ENCODE measurements at places on chromosomes 11 and 22.

DNA sequence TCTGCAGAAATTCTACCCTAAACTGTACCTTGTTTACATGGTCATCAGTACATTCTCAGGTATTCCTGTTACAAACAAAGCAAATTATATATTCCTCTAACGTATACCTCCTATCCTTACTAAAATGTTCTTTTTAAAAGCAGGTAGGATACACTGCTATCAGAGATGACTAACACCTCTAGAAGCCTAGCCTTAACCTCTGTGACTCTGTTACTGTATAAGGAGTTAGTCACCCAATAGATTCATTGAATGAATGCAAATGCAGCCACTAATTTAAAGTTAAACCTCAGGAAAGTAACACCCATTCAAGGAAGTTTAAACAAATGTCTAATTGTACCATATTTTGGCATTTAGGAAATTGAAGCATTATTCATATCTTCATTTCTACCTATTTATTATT, 82.2 kb downstream of the FCHSD2 start:
- no peak for DNase-seq

DNA sequence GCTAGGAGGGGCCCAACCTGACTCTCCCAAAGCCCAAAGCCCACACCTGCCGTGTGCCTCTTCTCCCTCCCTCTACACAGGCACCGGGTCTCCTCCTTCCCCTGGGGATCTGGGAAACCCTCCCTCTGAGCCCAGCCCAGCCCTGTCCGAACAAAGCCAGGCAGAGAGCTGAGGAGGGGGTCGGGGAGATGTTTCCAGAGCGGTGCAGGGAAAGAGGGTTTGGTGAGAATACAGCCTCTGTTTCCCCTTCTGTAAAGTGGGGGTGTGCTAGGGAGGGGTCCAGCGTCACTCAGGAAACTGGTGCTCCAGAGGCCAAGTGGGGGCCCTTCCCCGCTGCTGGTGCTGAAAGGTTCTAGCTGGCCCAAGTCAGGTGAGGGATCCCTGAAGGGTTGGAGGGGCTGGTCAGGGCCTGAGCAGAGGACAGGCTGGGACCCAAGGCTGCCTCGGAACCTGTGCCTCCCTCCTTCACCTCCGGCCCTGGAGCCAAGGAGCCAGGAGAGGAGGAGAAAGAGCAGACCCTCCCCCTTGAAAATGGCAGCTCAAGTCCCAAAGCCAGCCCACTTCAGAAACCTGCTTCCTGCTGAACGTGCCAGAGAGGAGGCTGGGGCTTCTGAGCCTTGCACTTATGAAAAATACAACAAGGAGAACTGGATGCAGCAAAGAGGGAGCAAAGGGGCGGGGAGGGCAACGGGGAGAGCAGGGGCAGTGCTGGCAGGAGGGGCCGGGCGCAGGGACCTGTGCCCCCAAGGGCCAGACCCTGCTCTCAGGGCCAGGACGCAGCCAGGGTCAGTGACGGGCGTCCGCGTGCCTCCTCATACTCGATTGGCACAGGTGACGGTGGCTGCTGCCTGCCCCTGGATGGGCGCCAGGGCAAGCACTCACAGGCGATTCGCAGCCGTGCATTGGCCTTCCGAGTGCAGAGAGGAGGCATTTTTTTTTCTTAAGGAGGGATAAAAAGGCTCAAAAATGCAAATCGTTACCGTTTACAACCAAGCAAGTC, 43.2 kb downstream of the MACROD1 start:
- DNase-seq: no peak

DNA sequence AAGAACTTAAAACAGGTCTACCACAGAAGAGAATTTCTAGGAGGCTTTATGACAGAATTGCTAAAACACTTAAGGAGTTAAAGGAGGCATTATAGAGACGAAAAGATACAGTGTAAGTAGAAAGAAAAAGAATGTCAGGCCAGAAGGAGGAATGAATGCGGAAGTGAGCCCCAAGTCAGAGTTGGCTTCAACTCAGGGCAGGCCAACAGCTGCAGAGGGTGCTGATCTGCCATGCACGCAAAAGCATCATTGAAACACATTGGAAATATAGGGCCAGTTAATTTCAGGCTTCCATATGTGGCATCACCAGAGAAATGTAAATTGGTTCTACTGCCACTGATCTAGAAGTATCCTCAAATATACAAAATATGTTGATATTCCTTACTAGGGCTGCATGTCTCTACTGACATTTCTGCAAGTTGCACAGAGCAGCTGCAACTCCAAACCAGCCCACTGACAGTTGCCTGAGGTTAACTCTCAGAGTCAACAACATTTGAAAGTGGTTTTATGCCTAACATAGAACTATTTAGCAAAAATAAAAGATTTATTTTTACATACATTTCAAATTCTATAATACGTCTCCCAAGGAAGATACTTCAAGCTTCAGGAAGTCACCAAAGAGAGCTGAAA, 324.1 kb downstream of the C11orf87 start:
- DNase-seq: no peak

DNA sequence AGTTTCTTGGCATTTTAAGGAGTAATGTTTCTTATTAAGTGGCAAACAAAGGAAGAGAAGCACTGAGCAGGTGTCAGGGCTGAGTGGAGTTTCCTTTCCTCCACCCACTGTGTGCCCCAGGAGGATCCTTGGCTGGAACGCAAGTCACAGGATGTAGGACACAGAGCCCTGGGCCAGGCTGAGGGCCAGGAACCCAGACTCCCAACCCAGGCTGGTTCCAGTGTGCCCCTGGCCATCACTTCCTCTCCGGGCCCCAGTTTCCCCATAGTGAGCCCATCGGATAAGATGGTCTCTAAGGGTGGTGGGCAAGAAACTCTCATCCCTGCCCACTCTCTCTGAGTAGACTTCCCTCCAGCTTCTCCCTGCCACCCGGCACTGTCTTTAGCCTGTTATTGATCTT, 45.3 kb downstream of the LMO1 start:
- no peak for DNase-seq

- DNase-seq: no peak
Observed at GRCh38 chr11:113578033-113578380, 102.8 kb upstream of the DRD2 start.

DNA sequence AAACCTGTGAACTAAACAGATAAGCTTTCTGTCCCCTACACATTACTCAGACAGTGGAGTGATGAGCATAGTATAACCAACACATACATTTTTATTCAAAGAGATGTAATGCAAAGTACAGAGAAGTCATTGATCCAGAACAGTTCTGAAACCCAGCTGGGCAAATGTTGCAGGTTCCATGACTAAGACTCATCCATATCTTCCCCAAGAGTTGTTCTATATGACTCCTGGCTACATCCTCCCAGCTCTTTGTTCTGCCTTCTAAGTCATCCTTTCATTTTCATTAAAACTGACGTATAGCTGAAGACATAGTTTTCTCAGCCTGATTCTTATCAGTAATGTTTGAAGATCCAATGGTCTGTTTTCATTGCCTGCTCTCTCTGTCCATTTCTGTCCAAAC, 47.3 kb downstream of the PLAAT5 start:
- no peak for DNase-seq

DNA sequence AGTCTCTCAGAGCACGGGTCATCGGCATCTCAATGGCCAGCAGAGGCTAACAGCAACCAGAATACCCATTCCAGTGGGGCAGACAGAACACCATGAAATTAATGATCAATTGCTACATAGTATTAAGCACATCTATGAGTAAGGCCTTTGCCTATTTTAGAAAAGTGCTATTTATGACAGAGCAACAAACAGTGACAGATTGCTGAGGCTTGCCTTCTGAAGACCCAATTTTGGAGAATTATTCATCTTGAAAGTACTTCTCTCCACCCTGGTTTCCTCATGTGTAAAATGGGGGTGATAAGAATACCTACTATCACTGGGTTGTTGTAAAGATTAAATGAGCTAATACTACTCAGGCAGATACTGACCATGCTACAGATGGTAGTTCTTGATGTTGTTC, 232.7 kb downstream of the TENM4 start:
- no peak for DNase-seq

- DNase-seq: no peak
Observed at GRCh38 chr11:72114570-72114969, 2.1 kb upstream of the ANAPC15 start.

DNA sequence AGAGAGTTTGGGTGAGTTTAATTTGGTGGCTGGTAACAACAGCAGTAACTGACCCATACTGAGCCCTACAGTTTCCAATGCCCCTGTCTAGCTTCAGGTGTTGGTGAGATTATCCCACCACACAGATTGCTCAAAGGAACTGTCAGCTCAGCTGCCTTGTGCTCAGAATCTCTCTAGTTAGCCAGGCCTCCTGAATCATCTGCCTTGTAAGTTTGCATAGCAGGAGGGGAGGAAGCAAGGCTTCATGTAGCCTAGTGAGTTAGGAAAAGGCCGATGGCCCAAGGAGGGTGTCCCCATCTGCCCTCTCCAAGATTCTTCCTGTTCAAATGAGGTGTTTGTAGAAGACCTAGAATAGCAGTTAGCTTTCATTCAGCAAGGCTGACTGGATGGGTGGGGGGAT, 74.3 kb downstream of the MICAL2 start:
- DNase-seq: no peak

GRCh38 chr11:73154178-73154577, 12.1 kb upstream of the FCHSD2 start:
- DNase-seq: no peak

- DNase-seq: peak; percentile 23
Observed at GRCh38 chr11:47186076-47186699, at the start of gene PACSIN3. TSS of gene PACSIN3 (minus strand) at chr11:47186434. CDS start at chr11:47182727, 3,707 bp downstream.

DNA sequence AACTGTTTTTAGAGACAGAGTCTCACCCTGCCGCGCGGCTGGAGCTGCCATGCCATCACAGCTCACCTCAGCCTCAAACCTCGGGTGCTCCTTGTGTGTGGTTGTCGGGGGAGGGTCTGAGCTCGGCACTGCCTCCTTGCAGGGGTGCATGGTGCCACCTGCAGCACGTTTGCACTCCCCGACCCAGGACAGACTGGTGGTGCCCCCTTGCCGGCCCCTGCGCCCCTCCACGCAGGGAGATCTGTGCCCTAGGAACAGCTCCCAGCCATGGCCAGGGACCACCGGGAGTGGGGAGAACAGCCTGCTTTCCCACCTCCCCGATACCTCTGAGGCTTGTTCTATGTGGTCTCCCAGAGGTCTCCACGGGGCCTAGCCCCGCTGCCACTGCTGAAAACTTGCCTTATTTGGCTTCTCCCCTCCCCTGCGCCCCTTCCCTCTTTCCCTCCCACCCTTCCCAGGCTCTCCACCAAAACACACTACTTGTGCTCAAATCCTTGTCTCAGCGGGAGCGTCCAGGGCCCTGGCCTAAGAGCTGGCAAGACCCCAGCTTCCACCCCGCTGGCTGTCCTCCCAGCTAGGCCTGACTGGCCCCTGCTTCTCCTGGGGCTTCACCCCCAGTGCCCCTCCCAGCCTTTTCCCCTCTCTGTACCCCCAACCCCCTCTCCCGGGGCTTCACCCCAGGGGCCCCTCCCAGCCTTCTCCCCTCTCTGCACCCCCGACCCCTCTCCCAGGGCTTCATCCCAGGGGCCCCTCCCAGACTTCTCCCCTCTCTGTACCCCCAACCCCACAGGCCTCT, 13.4 kb upstream of the TPCN2 start:
- no peak for DNase-seq

- DNase-seq: no peak
Observed at GRCh38 chr11:73366265-73366610, 10.0 kb upstream of the RELT start.

DNA sequence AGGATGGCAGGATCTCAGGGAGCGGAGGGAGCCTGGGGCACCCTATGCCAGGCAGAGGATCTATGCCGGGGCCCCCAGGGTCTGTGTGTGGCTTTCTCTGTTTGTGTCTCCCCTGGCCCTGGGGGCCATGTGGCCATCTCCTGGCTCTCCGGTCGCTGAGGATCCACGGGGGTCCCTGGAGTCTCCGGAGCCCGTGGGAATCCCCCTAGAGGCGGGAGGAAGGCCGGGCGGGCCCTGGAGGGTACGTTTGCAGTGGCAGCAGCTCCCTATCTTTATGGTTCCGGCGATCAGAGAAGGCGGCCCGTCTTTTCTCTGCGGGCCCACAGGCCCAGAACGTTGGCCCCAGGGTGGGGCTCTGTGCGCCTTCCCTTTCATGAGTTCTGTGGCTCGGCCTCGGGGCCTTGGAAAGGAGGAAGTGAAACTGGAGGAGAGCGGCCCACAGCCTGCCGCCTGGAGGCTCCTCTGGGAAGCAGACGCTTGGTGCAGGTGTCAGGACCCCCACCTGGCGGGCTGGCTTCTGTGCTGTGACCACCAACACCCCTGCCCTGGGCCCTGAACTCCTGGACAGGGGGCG, 82.1 kb downstream of the KCNQ1 start:
- DNase-seq: no peak

GRCh38 chr11:36672815-36673450, 74.9 kb upstream of the RAG2 start:
- DNase-seq: no peak

- no peak for DNase-seq
Observed at GRCh38 chr11:61554172-61554988, 26.5 kb downstream of the SYT7 start.

- no peak for DNase-seq
Observed at GRCh38 chr11:128720522-128720985, 26.7 kb downstream of the FLI1 start.

Data from activated T-helper 9 cell treated with anti-CD3 and anti-CD28 coated beads, Interleukin-2, amount 50 U/mL, for 16 hours (primary cell).